ENCODE measurements at places on chromosomes 2 and 18. TPM values are rescaled to one million over a fixed set of nuclear protein-coding genes. Genes with fewer than 3 reads are reported as not detected.

DNA sequence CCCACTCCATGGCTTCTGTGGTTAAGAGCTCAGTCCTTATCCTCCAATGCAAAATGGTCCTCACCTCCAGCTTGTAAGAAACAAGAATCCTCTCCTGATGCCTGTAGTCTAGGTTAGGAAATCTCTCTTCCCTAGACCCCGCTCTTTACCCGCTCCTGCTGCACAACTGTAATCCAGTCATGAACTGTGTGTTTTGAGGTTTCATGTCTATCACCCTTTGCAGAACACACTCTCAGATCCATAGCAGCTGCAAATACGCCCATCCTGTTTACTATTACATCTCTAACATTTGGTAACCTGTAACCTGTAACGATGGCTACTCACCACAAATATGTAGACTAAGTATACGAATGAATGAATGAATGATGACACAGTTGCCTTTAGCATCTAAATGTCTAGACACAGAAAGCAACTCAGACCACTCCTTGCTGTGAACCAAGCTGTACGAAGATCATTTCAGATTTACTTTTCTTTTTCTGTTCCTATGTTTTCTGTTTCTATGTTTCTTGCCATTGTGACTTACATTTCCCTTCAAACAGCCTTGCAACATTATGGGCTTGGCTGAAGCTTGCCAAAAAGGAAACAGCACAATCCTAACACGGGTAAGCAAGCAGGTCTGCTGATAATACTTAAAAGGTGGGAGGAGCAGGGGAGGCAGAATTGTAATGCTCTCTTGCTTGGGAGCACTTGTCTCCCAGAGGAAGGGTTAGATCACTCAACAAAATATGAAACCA, 53.7 kb downstream of the EPHA4 start:
- peak; percentile 81 for DNase-seq

DNA sequence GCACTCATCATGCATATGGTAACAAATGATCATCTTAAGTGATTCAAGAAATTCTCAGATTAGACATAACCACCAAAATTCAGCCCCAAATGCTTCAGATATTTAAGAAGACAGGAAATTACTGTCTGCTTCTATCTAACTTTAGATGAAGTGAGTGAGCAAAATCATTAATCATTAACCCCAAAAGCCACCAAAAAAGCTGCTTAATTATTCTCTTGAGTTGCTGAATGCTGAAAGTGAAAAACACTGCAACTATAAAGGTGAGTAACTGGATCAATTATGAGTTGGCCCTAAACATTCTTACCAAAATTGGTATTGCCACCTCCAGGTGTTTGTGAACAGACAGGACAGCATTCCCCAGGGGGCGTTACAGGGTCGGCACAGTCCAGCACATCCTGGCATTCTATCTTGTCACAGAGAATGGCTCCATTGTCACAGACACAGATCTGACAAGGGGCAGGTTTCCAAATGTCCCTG, 69.6 kb downstream of the COL5A2 start:
- DNase-seq = no peak

DNA sequence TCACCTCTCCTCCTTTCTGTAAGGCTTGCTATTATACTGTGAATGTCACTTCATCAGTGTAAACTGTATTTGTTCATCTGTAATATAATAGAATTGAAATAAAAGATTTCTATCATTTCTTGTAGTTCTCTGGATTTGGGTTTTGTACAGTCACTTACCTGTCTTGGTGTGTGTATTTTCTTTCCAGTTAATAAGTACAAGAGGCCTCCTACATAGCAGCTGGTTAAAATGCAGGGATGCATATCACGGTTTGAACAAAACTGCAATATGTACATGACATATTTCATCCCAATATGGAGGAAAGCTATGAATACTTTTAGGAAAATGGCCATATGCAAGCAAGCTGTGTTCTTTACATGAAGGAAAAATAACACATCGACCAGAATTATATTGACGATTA, 5.4 kb upstream of the STAT1 start:
- DNase-seq = no peak

GRCh38 chr2:8607606-8608005, 74.2 kb upstream of the ID2 start:
- DNase-seq = peak; percentile 68

DNA sequence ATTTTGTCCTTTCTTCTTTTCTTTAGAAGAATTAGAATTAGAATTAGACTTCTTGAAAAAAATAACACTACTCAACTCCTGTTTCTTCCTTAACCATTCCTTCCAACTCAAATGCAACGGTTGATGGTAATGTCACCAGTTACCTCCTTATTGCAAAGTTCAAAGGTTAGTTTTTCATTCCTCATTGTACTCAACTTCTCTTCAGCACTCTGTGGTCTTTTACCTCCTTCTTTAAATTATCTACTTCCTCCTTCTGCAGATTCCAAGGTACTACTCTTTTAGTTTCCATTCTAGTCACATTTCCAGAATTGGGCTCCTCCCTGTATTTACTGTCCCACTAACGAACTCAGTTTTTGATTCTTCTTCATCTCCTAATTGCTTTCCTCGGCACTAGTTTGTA, 700.7 kb downstream of the SATB2 start:
- no peak for DNase-seq

- DNase-seq = no peak
These were observed 44.6 kb downstream of the INHBB start for GRCh38 chr2:120390381-120391055.

DNA sequence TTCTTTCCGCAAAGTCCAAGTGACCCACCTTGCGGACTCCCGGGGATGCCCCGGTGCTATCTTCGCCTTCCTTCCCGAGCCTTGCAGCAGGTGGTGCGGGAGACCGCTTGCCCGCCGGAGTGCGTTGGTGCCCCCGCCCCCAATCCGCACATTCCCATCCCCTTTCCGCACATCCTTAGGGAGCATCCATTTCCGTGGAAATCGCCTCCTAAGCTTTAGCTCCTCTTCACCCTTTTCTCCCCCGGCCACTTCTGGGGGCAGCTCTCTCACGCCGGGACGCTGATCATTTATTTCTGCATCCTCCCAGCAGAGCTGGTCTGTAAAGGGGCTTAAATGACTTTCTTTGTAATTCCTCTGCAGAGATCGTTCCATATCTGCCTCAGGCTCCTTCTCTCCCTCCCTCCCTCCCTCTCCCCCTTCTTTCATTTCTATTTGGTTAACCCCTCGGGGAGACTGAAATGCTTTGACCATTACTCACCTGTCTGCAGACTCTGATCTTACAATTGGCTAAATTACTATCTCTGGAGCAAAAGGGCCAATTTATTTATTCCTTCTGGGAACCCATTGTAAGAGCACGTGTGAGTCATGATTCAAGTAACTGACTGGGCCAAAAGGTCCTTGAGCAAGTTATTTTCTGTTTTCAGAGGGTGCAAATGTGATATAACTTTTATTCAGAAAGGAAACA, 1.3 kb upstream of the LYPD1 start:
- DNase-seq = peak; percentile 93

DNA sequence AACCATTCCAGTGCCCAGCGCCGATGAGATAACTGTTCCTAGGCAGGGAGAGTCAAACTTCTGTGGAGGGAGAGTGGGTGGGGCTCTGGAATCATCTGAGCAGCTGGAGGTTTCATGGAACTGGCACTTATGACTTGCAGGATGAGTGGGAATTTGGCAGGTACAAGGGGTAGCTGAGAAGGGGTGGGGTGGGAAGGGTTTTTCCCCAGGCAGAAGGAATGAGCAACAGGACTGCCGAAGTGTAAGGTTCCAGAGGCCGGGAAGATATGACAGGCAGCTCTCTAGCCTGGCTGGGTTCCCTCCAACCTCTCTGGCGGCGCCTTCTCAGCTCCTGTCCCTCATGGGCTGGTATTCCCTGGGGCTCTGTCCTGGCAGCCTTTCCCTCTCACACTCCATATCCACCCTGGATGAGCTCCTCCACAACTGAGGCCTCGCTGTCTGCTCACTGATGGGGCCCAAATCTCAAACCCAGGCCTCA, 2.5 kb upstream of the TET3 start:
- DNase-seq = peak; percentile 80

DNA sequence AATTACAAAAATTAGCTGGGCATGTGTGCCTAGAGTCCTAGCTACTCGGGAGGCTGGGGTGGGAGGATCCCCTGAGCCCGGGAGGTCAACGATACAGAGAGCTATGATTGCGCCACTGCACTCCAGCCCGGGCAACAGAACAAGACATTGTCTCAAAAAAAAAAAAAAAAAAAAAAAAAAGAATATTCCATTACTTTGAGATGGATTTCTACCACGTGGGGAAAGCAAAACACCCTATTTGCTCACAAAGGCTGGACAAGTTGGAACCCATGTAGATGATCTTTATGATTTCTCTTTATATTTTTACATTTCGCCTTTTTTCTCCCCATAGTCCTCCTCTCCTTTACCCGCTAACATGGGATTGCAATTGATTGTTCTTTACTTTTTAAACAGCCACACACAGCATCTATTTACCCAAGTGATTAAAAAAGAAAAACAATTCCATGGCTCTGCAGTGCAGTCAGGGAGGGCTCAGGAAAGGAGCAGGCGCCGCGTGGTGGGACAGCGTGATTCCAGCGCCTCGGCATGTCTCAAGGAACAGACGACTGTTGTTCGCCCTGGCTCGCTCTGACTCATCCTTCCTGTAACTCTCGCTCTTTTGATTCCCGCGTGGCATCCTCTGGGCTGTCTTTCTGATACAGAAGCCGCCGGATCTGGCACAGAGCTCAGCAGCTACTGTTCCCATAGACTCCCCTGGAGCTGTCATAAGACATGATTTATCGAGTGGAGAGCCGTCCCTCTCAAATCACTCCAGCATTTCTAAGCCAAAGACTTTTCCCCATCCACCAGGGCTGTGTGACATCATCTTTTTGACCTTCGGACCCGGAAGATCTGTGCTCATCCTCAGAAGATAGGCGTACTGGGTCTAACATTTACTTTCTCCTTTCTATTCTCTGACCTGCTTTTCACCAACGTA, 230.4 kb upstream of the AGAP1 start:
- DNase-seq = peak; percentile 84

- DNase-seq = no peak
These were observed 7.3 kb downstream of the TEX51 start for GRCh38 chr2:126905991-126906390.

GRCh38 chr2:219765231-219765911, 137.9 kb downstream of the SLC4A3 start:
- no peak for DNase-seq

- DNase-seq = no peak
These were observed 2.2 kb upstream of the ATOH8 start for GRCh38 chr2:85751627-85752026.

DNA sequence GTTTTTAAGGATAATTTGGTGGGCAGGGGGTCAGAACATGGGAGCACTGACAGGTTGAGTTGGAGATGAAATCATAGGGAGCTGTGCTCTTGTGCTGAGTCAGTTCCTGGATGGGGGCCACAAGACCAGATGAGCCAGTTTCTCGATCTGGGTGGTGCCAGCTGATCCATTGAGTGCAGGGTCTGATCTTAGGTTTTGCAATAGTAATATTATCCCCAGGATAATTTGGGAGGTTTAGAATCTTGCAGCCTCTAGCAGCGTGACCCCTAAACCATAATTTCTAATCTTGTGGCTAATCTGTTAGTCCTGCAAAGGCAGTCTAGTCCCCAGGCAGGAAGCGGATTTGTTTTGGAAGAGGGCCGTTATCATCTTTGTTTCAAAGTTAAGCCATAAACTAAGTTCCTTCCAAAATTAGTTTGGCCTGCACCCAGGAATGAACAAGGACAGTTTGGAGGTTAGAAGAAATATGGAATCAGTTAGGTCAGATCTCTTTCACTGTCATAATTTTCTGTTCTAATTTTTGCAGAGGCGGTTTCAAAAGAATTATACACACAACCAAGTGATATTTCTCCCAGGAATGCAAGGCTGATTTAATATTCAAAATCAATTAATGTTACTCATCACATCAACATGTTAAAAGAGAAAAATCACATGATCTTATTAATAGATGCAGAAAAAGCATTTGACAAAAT, 23.0 kb downstream of the DBI start:
- peak; percentile 89 for DNase-seq

- DNase-seq = no peak
These were observed 26.5 kb downstream of the KIF1A start for GRCh38 chr2:240793313-240794177.

GRCh38 chr18:58529714-58530354, 99.1 kb downstream of the ALPK2 start:
- peak; percentile 71 for DNase-seq

DNA sequence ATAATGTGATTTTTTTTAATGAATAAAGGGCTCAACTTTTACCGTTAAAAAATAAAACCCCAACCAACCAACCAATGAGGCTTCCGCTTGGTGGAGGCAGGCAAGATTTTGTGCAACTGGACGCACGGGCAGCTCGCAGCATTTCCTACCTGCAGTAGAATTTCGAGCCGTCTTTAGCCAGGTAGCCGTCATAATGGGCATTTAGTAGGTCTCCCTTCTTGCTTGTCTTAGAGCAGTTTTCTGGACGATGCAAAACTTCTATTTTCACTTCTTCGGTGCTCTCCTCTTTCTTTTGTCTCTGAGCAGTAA, 316 bp downstream of the FKBP7 start:
- DNase-seq = no peak

DNA sequence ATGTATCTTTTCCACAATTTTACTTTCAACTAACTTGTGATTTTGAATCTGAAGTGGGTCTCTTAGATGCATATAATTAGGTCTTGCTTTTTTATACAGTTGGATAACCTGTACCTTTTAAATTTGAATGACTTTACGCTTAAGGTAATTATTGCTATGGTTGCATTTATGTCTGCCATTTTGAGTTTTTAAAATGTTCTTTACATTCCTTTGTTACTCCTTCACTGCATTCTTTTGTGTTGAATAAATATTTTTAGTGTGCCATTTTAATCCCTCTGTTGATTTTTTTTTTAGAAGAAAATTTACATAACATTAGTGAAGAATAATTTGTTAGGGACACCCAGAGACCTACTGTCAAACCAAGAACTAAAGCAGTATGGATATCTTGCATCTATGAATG, 65.3 kb downstream of the BIRC6 start:
- DNase-seq = no peak

DNA sequence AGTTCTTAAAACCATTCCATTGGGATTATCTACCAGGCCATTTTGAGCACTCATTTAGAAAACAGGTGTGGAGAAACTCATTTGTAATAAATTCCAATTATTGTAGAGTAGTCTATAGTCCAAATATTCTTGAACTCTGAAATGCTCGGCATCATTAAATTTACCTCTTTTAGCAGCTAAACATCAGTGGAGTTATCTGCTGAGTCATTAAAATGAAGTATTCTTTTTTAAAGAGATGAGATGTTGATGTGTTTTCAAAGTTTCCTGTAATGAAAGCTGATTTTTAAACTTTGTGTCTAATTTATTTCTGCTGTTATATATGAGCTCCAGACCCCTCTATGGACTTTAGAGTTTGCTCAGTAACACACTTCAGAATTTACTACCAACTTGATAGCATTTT, 1635.2 kb downstream of the SUCLG1 start:
- DNase-seq = no peak

GRCh38 chr2:239691720-239692119, 290.9 kb upstream of the HDAC4 start:
- no peak for DNase-seq

- no peak for DNase-seq
These were observed 37.5 kb downstream of the OLA1 start for GRCh38 chr2:174210862-174211261.

NAT8 gene
- total RNA-seq = not detected

ANKAR gene
- total RNA-seq = 6.6 TPM

STARD6 gene
- total RNA-seq = not detected

SPAG16 gene
- 17.2 TPM for total RNA-seq

CKAP2L gene
- 20.7 TPM for total RNA-seq

GPR75 gene
- total RNA-seq = 1.5 TPM

RAB17 gene
- total RNA-seq = 52.2 TPM

LIMS4 gene
- total RNA-seq = 0.33 TPM

MYCN gene
- not detected for total RNA-seq

CD226 gene
- total RNA-seq = 0.69 TPM

RAPH1 gene
- 40.3 TPM for total RNA-seq

SLC4A5 gene
- total RNA-seq = 0.40 TPM

CD8B2 gene
- total RNA-seq = not detected

MC4R gene
- total RNA-seq = not detected

NIFK gene
- total RNA-seq = 64.1 TPM
